Pancreas (tissue), 10 donors: ENCODE measurements at places on chromosomes 3 and 15.

- peak within 1 kb of the TSS; percentile 92 for H3K27ac ChIP-seq
- H3K27me3 ChIP-seq, result no peaks in the 10 kb centered on the region
- DNase-seq, result peak; percentile 93
- H3K4me3 ChIP-seq, result peak within 1 kb of the TSS; percentile 94
Observed at GRCh38 chr3:63911873-63912767, at the start of gene SCAANT1. TSS of gene SCAANT1 (minus strand) at chr3:63912383.

DNA sequence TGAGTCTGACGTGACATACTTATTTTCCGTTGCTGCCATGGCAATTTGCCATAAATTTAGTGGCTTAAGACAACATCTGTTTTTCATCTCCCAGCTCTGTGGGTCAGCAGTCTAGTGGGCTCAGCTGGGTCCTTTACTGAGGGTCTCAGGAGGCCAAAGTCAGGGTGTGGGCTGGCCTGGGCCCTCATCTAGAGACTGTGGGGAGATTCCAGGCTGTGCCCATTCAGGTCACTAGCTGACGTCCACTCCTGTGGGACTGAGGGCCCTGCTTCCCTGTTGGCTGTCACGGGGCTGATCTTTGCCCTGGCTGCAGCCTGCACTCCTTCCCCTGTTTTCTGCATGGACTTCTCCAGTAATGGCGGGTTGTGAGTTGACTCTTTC is 19.1 kb downstream of the FGD5 start:
- no peak overlapping the region for H3K27ac ChIP-seq
- no peaks in the 10 kb centered on the region for H3K27me3 ChIP-seq
- DNase-seq, result no peak
- no peaks in the 10 kb centered on the region for H3K36me3 ChIP-seq

DNA sequence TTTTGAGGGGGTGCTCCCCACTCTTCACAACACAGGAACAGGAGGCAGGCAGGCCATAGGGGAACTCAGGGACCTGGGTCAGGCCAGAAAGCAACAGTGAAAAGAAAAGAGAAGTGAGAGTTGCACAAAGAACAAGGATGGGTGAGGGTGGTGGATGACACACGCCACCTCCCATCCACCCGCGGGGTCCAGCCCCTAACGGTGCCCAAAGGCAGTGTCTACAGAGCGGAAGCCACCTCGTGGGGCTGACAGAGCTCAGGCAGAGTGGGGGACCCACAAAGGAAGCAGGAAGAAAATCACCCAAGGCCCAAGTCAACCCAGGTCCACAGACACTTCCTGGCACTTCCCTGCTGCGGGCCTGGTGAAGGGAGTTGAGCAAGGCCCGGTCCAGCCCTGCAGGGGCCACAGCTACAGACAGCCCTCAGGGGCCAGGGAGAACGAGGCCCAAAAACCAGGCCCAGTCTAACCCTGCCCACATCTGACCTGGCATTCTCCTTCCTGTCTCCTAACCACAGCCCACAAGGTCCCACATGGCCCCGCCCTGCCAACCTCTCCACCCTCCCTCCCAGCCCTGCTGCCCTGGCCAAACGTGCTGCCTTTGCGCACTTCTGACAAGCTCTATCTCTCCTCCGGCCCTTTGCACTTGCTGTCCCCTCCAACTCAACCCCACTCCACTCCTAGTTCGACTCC is 5.9 kb downstream of the NUP210 start:
- no peak for DNase-seq
- H3K27ac ChIP-seq, result no peak overlapping the region
- peaks cover 3% of the 10 kb centered on the region for H3K4me1 ChIP-seq
- no peak overlapping the region for H3K4me3 ChIP-seq
- H3K27me3 ChIP-seq, result no peaks in the 10 kb centered on the region
- H3K36me3 ChIP-seq, result no peaks in the 10 kb centered on the region

DNA sequence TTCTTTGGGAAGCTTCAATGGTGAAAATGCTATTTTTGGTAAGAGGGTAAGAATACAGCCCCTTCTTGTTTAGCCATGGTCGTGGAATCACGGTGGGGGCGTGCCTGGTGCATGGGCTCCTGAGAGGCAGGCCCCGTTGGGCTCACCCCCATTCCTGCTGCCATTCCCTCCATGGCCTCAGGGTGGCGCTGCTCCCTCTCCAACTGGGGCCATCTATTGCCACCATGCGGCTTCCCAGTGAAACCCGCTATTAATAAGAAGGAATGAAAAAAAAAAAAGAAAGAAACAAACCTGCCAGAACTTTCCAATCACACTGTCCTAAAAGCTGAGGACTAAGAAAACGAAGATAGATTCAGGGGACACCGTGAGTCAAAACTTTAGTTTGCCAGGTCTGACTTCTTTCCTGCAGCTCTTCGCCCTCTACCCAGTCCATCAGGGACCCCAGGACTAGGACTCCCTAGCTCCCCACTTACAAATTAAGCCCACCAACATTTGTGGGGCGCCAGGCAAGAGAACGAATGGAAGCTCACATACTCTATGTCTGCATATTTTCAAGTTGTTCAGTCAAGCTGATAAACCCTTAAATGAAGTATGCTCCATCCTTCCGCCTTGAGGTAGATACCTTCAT is 30.6 kb upstream of the ABHD2 start:
- no peak overlapping the region for H3K27ac ChIP-seq
- H3K4me1 ChIP-seq, result no peaks in the 10 kb centered on the region
- DNase-seq, result peak; percentile 63
- H3K27me3 ChIP-seq, result no peaks in the 10 kb centered on the region
